ENCODE measurements at places on chromosomes 16 and 17.

GRCh38 chr16:64996641-64997040, 125.2 kb downstream of the CDH11 start:
- no peak for DNase-seq

DNA sequence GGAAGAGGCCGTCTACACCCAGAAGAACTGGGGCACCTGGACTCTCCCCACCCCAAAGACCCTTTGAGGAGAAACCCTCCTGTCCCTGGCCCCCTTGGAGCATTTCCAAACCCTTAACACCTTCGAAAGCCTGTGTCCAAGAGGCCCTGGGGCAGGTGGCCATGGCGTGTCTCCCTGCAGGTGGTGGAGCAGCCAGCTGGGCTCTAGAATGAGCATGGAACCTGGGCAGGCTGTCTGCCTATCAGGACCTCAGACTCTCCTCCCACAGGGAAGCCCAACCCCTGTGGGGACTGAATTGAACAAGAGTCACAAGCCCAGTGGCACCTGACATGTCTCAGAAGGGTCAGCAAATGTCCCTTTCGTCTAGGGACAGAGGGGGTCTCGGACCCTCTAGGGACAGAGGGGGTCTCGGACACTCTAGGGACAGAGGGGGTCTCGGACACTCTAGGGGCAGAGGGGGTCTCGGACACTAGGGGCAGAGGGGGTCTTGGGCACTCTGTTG, 8.4 kb downstream of the CBX4 start:
- no peak for DNase-seq

- no peak for DNase-seq
Observed at GRCh38 chr17:80408872-80409271, 6.1 kb upstream of the ENDOV start.

- peak; percentile 58 for DNase-seq
Observed at GRCh38 chr17:20992987-20993862, 49.6 kb downstream of the USP22 start.

DNA sequence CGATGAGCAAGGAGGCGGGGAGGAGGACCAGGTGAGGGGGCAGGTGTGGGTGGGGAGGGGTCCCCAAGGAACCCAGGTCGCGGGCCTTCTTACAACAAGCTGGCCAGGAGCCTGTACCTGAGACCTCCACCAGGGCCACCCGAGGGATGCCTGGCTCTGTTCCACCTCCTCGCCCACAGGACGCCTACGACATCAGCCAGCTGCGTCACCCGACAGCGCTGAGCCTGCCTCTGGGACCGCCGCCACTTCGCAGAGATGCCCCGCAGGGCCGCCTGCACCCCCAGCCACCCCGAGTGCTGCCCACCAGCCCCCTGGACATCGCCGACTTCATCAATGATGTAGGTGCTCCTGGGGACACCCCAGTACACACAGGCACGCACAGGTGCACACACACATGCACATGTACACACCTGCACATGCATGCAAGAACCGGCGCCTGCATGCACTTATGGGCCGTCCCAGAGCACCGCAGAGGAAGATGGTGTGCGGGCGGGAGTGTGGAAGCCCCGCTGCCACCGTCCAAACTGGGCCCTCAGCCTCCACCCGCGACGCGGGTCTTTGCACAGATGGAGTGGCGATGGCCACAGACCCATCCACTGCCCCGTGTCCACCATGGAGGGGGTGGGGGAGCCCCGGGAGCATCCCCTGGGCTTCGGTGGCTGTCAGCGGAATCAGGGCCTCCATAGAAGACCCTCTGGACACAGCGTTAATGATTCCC, 6.6 kb downstream of the SLC22A31 start:
- DNase-seq, result no peak

- DNase-seq, result no peak
Observed at GRCh38 chr16:11992008-11992584, 15.6 kb downstream of the SNX29 start.

GRCh38 chr16:64478252-64478906, 643.5 kb downstream of the CDH11 start:
- no peak for DNase-seq

GRCh38 chr16:2365397-2366294, 25.1 kb upstream of the ABCA3 start:
- no peak for DNase-seq

GRCh38 chr16:2948807-2949704, 15.0 kb upstream of the KREMEN2 start:
- DNase-seq, result no peak

DNA sequence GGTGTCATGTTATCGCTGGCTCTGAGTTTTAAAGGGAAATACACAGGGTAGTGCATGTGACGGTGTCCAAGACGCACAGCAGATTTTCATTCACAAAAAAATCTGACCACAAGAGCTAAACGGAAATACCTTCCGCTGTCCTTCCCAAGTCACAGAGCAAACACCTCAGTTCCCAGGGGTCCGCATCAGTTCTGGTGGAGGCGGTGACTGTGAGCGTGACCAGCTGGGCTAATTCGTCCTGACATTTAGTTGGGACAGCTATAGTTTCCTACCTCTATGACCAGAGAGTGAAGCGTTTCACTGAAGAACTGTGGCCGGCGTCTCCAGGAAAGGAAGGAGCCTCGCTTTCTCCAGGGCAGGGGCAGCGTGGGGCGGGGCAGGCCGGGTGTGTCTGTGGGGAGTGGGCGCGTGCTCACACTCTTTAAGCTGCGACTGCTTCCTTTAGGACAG, 10.5 kb upstream of the FASN start:
- no peak for DNase-seq

DNA sequence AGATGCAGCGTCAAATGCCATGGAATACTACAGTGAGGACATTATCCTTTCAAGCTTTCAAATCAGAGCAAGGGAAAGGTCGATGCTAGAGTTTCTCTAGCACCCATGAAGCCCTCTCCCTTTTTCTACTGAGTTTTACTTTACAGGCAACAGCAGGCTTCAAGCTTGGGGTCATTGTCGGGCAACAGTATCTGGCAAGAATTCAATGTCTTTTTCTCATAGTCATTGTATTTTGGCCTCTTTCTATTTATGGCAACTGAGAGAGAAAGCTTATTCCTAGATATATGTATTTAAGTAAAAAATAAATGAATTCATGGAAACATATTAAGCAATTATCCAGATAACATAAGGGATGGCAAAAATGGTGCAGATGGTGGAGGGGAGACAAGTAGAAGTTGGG, 364 bp upstream of the CETP start:
- no peak for DNase-seq

DNA sequence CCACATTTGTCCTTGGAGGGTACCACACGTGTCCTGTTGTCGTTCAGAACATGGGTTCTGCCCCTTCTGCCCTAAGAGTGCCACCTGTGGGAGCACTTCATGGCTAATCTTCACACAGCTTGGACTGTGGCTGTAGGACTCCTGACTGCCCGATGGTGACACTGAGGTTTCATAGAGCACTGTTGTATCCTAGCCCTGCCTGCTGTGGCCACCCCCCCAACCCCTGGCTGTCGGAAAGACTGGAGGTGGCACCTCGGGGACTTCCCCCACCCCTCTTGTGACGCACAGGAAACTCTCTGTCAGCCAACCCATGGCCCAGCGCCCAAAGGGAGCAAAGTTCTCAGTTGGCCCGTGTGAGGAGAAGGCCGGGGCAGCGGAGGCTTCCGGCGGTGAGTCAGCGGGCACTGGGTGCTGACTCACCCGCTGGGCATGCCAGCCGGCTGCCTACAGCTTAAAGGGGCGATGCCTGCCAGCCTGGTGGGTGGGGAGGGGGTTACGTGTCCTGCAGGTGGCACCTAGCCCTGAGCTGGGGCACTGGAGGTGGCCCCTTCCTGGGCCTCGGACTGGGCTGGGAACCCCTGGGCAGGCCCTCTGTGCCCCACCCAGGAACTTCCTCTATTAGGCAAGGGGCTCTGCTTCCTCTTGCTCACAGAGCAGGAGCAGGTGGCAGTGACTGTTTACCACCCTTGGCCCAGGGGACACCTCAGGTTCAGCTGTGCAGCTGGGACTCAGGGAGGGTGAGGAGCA, 3.4 kb downstream of the MAP2K3 start:
- peak; percentile 94 for DNase-seq

DNA sequence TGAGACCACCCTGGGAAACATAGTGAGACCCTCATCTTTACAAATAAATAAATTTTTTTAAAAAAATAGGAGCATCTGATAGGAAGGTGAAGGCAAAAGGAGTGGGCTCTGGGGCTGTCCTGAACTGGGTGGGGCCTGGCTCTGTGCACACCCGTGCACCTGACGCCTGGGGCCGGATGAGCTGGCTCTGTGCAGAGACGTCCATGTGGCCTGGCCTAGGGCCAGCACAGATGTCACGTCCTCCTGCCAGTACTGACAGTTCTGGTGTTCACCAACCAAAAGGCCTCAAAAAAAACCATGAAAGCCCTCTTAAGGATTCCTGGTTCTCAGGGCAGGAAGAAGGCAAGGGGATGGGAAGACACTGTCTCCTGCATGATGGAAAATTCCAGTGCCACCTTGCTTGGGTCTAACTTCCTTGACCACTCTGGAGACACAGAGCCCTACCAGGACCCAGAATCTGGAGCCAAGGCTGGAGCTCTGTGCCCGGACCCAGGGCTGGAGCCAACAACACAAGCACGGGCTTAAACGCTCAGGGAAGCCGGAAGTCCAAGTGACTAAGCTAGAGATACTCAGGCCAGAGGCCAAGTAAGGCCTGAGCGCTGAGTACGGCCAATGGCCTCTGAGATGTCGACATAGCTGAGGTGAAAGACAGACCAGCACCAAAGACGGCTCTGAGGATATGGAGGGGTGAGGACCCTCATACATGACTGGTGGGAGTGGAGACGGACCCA, 32.9 kb downstream of the COPRS start:
- DNase-seq, result no peak

- DNase-seq, result no peak
Observed at GRCh38 chr16:57651344-57652333, 16.5 kb upstream of the ADGRG3 start.

GRCh38 chr17:79745641-79746105, 14.9 kb downstream of the ENPP7 start:
- DNase-seq, result no peak

DNA sequence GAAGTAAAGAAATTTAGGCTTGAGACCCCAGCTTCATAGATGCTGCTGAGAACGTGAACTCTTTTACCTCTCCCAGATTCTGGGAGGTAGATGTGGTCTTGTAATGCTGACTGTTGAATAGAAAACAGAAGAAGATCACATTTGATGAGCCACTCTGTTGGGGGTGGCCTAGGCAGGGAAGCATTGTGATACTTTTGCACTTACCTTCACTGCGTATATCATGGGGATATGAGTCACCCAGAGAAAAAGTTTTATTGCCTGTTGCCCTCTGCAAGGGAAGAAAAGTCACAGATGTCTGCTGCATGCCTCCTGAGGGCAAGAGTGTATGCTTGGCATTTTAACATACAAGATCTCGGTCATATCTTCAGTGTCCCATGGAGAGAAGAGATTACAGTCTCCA, 365.4 kb downstream of the SNX29 start:
- no peak for DNase-seq

DNA sequence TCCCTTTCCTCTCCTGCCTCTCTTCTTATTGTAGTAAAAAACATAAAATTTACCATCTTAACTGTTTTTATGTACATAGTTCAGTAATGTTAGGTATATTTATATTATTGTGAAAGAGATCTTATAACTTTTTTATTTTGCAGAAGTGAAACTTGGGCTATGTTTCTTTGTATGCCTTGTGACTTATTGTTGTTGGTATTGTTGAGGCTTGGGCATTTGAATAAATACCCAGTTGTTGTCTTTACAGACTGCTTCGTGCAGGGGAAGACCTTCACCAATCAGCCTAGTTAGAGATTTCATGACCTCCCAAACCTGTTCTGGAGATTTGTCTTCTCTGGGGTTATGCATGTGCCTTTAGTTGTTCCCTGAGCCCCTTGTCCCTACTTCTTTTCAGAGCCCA, 31.9 kb downstream of the REXO5 start:
- DNase-seq, result no peak

DNA sequence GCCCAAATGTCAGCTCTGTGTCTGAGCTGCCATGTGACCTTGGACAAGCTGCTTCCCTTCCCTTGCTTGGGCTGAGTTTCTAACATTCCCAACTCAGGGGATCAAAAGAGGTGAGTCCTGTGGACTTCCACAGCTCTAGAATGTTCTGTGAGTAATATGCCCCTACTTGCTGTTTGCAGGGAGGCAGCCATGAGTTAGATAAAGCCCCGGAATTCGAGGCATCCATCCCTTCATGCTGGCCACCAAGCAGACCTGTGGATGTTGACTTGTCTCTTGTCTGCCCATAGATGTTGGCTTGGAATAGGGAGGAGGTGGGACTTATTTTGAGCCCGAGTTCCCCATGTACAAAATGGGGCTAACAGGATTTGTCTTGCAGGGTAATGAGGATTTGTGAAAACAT, 36.2 kb downstream of the KSR1 start:
- DNase-seq, result no peak

GRCh38 chr16:60304720-60305119, 1570.6 kb upstream of the GOT2 start:
- no peak for DNase-seq

DNA sequence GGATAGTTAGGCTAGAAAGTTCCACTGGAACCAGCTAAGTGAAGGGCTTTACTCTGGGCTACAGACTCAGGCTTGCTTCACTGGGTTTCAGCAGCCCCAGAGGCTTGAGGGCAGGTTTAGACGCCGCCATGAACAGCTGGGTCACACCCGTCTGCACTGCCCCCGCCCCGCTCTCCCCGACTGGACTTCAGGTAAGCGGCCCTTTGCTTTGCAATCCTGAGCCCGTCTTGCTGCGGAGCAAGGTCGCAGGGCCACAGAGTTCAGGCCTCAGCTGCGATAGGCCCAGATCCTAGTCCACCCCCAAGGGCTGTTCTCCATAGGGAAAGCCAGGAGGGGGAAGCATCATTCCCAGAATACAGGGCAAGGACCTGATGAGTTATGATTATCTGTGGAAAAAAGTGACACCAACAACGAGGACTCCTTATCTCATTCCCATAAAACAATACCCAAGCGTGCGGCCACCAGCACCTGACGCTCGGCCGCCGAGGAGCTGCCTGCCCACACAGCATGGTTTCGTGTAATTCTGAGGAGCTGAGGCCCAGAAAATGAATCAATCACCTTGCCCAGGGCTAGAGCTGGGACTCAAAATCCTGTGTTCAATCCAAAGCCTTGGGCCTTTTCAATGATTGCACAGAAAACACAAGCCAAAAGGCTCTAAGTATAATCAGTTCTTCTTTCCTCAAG, 20.4 kb downstream of the MEAK7 start:
- no peak for DNase-seq

DNA sequence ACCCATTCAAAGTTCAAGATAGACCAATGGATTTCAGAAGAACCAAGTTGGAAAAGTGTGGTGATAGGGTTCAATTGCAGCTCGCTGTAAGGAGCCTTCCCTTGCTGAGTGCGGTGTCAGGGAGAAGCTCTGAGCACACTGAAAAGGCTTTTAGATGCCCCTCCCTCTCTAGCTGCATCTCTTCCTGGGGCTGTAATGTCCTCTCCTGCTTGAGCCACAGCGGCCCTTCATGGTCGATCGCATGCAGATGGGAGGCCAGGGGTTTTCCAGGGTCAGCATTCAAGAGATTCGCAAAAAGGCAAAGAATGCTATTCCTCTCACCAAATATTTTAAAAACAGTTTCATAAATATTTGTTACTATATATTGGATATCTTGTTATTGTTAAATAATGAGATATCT, 23.7 kb downstream of the ZC3H18 start:
- DNase-seq, result no peak
